ENCODE measurements at places on chromosomes 3 and 15.

GRCh38 chr15:89665449-89666181 is 10.3 kb upstream of the KIF7 start:
- DNase-seq, result peak; percentile 73

GRCh38 chr3:4493941-4494894 is 1.1 kb downstream of the ITPR1 start:
- peak; percentile 27 for DNase-seq

- DNase-seq, result no peak
These were observed 18.1 kb downstream of the GHRL start for GRCh38 chr3:10274601-10275000.

DNA sequence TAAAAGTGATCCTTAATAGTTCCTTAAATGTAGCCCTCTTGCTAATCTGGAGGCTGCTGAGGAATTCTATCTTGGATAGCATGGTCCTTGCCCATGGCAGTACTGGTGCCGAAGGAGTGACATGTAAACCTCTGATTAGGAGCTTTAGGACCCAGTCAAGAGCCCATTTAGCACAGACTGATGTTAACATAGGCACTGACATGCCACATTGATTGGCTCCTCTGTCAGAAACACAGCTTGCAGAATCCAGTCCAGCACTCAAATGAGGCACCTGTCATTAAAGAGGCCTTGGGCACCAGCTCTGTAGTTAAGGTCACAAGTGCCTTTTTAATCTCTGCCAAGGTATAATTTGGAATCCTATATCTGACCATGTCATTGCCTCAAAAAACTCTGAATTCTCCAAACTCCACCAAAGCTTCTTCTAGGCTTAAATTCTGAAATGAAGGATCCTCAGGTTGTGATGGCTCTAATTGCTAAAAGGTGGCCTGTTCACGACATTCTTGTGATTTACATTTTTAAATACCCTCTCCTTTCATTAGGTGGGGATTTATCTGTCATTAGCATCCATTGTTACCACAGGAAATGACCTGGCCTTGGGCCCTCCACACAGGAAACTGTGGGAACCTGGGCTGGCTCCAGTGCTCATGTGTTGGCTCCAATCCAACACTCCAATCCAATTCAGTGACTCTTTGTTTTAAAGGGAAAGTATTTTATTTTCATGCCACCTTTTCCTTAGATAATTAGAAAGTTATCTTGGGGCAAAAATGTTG is 57.3 kb upstream of the RNF7 start:
- DNase-seq, result peak; percentile 27

DNA sequence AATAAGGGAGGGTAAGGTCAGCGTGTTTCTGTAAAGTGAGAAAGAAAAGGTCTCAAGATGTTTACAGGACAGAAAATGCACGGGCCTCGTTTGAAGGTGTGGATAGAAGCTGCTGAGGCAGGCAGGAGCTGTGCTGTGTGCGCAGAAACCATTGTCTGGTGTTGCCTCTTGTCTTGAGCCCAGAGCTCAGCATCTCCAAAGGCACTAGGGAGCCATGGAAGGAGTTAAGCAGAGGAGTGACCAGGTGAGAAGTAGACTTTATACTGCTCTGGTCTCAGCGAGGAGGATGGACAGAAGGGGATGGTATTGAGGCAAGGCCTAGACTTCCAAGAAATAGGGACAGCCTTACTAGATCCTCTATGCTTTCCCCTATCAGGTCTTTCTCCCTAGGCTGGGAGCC is 13.0 kb downstream of the CAND2 start:
- DNase-seq, result no peak

GRCh38 chr3:100634493-100635272 is 25.3 kb downstream of the ADGRG7 start:
- DNase-seq, result peak; percentile 27

DNA sequence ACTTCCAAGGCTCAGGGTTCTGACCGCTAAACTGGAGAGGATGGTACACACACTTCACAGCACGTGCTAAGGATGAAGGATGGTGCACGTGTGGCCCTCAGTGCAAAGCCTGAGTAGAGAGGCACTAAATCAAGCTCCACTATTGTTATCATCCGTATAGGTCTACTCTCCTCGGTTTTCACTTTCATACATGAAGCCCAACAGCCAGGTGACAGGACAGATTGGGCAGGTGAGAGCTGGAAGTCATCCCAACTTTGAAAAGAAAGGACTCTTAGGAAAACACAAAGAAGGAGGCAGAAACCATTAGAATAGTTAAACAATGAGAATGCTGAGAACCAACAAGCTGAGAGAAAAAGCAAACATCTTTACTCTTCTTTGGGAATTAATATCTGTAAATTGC is 21.1 kb downstream of the MAGI1 start:
- DNase-seq, result no peak

DNA sequence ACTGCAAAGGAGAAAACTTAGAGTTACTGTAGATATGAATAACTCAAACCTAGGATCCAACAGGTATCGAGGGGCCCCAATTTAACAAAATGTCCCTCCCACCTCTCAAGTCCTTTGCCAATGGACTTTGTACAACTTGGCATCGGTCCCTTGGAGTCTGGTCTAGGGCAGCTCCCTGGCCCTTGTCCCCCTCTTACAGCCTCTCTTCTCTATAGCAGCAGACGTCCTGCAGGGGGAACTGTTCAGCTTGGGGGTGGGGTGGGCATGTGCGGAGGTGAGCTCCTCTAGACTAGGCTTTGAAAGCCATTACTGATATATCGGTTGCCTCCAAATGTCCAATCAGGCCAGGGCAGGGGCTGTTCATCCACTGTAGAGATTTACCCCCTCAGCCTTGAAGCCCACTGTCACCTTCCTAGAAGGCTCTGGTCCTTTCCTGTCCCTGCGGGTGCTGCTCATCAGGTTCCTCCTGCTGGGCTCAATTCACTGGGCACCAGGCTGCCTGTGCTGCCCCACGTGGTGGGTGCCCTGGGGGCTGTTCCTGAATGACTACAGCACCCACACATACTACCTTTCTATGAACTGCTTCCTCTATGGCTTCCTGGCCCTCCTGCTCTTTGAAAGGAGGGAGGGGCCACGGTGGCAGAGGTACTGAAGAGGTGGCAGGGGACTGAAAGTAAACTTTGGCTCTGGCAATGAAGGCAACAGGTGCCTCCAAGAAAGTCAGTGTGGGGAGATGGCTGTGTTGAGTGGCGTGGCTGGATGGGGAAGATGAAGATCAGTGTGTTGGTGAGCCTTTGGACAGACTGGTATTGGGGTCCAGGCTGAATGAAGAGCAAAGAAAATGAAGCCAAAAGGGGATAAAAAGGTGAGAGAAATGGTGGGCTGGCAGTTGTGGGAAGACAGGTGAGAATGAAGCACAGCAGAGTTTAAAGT is 78.8 kb upstream of the MEX3B start:
- DNase-seq, result no peak

DNA sequence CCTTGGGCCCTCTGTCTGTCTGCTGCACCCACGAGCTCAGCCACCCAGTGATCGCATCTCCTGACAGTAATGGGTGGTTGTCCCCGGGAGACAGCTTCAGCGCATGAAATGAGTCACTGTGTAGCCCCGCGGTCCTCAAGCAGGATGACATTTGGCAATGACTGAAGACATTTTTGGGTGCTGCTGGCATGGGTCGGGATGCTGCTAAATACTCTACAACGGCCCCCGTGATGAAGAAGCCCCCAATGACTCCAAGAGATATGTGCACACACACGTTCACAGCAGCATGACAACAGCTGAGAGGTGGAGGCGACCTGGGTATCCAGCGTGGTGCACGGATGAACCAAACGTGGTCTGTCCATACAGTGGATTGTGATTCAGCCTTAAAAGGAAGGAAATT is 17.4 kb upstream of the ZXDC start:
- no peak for DNase-seq

GRCh38 chr3:197951392-197951990 is 1.5 kb downstream of the RPL35A start:
- DNase-seq, result no peak

- DNase-seq, result no peak
These were observed 286.5 kb upstream of the RBMS3 start for GRCh38 chr3:28994161-28994905.

- no peak for DNase-seq
These were observed 29.5 kb downstream of the CTDSPL start for GRCh38 chr3:37891227-37891626.

- no peak for DNase-seq
These were observed 21.8 kb upstream of the ERICH6 start for GRCh38 chr3:150725548-150725947.

- DNase-seq, result no peak
These were observed 36.6 kb downstream of the PSTPIP1 start for GRCh38 chr15:77031376-77032050.

DNA sequence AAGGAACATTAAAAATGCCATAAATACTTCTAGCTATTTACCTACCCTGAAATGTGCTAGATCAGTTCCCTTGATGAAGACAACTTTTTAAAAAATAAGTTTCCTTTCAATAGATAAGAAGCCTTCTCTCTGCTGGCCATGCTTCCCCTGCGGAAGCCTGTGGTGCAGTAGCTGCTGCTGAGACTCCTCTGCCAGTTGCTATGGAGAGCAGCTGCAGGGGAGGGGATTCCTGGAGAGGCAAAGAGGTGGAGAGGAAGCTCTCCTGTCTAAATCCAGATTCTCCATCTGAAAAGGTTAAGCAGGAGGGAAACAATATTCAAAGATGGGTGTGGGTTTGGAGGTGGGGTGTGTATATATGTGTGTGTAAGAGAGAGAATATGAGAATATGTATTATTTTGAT is 69.8 kb upstream of the BFSP2 start:
- peak; percentile 3 for DNase-seq

DNA sequence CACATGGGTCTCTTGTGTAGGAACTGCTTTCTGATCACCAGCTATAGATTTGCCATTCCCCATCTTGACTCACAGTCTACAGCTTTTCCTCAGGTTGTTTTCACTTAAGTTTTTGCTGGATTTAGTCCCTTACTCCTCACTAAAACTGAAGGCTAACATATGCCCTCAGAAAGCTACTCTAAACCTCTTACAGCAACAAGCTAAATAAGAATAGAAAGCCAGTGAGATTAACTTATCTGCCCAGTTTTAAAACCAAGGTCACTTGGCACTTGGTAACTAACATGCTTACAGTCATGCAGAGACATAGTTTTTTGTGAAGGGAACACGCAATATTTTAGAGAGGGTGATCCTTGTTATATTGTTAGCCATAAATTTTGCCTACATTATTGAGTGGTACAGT is at the start of gene GUCA1C:
Gene GUCA1C, minus strand, starts transcription at position 180 of the 400 bp plus-strand sequence. Its CDS starts 117 bp downstream, at position 63.
- DNase-seq, result no peak

DNA sequence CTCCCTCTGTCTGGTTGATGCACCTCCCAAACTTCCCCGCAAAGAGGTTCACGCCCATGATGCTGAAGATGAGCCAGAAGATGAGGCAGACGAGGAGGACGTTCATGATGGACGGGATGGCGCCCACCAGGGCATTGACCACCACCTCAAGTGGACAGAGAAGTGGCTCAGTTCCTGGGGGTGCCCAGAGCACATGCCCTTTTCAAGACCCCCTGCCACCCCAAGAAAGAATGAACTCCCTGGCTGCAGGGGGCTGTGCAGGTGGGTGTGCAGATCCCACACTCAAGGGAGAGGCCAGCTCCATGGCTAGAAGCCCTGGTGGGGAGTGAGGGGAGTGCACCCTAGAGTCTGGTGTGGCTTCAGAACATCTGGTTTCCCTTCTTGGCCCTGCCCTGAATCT is 64.1 kb downstream of the EXOG start:
- DNase-seq, result no peak

DNA sequence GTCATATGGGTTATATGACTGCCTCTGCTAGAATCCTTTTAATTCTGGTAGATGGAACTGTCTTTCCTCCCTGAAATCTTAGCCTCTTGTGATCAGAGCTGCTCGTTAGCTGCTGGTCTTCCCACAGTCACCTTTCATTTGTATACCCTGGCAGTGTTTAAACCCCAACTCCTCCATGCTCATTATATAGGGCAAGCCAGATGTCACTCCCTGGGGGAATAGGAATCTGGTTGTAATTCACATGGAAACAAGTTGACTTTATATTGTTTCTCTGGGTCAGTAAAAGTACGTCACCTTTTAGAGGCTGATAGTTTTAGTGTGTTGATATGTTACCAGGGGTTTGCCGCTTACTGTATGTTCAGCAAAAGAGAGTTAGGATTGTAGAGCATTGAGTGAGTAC is 103.5 kb downstream of the ITPR1 start:
- DNase-seq, result no peak

DNA sequence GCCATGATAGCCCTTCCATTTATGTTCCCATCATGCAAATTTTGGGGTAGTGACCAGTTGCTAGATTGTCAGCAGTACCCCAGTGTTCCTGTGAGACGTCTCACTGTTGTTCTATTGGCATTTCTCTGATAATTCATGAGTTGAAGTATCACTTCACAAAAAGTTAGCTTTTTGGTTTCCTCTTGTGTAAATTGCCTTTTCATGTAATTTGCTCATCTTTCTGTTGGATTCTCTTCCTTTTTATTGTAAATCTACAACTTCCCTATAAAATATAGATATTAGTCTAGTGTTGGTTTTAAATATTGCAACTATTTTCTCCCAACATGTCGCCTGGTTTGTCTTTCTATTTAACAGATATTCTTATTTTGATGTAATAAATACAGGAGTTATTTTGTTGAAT is 7.5 kb upstream of the A4GNT start:
- DNase-seq, result no peak

DNA sequence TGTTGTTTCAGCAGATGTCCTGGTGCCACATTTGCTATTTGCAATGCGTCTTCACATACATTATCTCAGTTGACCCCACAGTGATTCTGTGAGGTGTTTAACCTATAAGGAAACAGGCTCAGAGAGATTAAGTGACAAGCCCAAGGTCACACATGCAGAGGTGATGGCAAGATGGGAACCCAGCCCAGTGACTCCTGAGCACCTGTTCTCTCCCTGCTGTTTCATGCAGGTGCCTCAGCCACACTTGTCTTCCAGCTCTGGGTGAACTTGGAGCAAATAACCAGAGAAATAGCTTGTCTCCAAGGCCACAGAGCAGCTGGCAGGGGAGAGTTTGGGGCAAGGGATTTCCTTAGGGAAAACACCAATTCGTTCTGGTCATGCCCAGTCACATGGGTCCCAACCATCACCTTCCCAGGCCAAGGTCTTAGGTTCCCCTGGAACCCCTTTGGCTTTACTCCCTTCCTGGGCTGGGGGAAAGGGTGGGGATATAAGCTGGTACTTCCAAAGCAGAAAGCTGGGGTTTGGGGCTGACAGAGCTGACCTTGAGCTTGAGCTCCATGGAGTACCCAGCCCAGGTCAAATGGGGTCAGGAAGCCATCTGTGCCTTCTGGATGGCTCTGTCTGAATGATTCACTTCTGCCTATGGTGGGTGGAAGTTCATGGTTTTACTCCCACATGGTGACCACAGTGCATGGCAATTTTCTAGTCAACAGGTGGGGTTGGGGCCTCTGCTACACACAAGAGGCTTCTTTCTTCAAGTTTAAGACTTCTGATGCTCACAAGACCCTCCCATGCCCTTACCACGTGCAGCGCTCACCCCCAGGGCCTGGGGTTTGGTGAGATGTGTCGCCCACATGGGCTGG is 22.4 kb downstream of the LIPC start:
- no peak for DNase-seq

- no peak for DNase-seq
These were observed 56.5 kb upstream of the SLC6A1 start for GRCh38 chr3:10935846-10936631.

- no peak for DNase-seq
These were observed 152.1 kb upstream of the TBL1XR1 start for GRCh38 chr3:177349384-177349783.

Data from cardiac muscle cell (in vitro differentiated cells and primary cell).